GM23338 (cell line): ENCODE measurements at places on chromosomes 5 and 9.

DNA sequence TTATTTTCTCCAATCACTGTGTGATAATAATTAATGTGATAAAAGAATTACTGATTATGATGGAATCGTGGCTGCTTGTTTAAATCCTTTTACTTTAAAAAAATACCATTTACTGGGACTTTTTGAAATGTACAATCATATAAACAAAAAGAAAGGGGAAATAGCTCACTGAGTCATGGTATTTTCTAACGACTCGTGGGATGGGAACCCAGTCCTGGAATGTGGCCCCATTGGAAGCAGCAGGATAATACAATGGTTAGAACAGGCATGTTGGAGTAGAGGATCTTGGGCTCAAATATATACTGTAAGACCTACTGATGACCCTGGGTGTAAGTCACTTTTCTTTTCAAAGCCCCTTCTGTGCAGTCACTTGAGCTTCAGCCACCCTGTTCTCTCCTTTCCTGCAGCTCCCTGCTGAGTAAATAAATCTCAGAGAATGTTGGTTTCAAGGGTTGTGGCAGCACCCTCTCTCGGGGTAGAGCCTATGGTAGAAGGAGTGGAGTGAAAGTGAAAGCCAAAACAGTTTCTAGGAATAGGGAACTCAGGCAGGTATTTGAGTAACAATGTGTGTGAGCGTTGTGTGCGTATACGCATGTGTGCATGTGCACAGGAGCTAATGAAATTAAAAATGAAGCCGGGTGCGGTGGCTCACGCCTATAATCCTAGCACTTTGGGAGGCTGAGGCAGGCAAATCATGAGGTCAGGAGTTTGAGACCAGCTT lies 40.8 kb upstream of the LARP1 start:
- peak; percentile 28 for DNase-seq
- no peaks in the 10 kb centered on the region for H3K27me3 ChIP-seq
- H3K36me3 ChIP-seq = 0 out of 2 replicates have a peak, but pooled peaks cover 3% of the 10 kb centered on the region
- peaks cover 47% of the 10 kb centered on the region for H3K4me1 ChIP-seq
- peak overlapping the region; percentile 53 for H3K4me3 ChIP-seq

- no peaks in the 10 kb centered on the region for H3K36me3 ChIP-seq
- H3K27me3 ChIP-seq = no peaks in the 10 kb centered on the region
- H3K27ac ChIP-seq = no peak overlapping the region
Measured at GRCh38 chr5:65855766-65856315, 70.5 kb upstream of the ERBIN start.

GRCh38 chr5:17438027-17438426 lies 60.0 kb upstream of the TAF11L2 start:
- no peaks in the 10 kb centered on the region for H3K27me3 ChIP-seq
- peak; percentile 31 for DNase-seq
- H3K36me3 ChIP-seq = no peaks in the 10 kb centered on the region
- H3K4me3 ChIP-seq = no peak overlapping the region
- peaks cover 12% of the 10 kb centered on the region; the same call in 1 of the 2 replicates for H3K4me1 ChIP-seq

- H3K27ac ChIP-seq = no peak overlapping the region
- DNase-seq = no peak
- no peak overlapping the region for H3K4me3 ChIP-seq
- peaks cover 80% of the 10 kb centered on the region for H3K4me1 ChIP-seq
- H3K36me3 ChIP-seq = no peaks in the 10 kb centered on the region
Measured at GRCh38 chr9:106880863-106881262, 17.9 kb downstream of the ZNF462 start.

- H3K27me3 ChIP-seq = no peaks in the 10 kb centered on the region
- peak overlapping the region; percentile 26 for H3K27ac ChIP-seq
- no peaks in the 10 kb centered on the region; the same call in 1 of the 2 replicates for H3K36me3 ChIP-seq
- DNase-seq = peak; percentile 36
Measured at GRCh38 chr9:76883341-76883855, 22.5 kb downstream of the PRUNE2 start.

- no peaks in the 10 kb centered on the region for H3K4me1 ChIP-seq
- H3K36me3 ChIP-seq = no peaks in the 10 kb centered on the region
- no peaks in the 10 kb centered on the region for H3K27me3 ChIP-seq
- no peak overlapping the region for H3K27ac ChIP-seq
- H3K4me3 ChIP-seq = no peak overlapping the region
- no peak for DNase-seq
Measured at GRCh38 chr5:81533629-81534405, 139.9 kb upstream of the ACOT12 start.

GRCh38 chr5:138738399-138738798 lies 14.8 kb upstream of the CTNNA1 start:
- no peaks in the 10 kb centered on the region for H3K36me3 ChIP-seq
- DNase-seq = no peak
- H3K4me3 ChIP-seq = no peak overlapping the region
- no peaks in the 10 kb centered on the region for H3K27me3 ChIP-seq
- H3K27ac ChIP-seq = no peak overlapping the region

- H3K4me3 ChIP-seq = no peak overlapping the region
- 0 out of 2 replicates have a peak overlapping the region, but pooled peaks have one; percentile 75 for H3K27ac ChIP-seq
- H3K27me3 ChIP-seq = peaks cover 18% of the 10 kb centered on the region; the same call in 1 of the 2 replicates
- peaks cover 22% of the 10 kb centered on the region for H3K4me1 ChIP-seq
- peaks cover 14% of the 10 kb centered on the region for H3K36me3 ChIP-seq
- peak; percentile 83 for DNase-seq
Measured at GRCh38 chr9:98085944-98086343, 29.4 kb downstream of the NANS start.

GRCh38 chr5:28296254-28297013 lies 1258.0 kb upstream of the CDH9 start:
- no peaks in the 10 kb centered on the region for H3K36me3 ChIP-seq
- no peak for DNase-seq
- no peaks in the 10 kb centered on the region for H3K27me3 ChIP-seq
- no peak overlapping the region for H3K27ac ChIP-seq
- H3K4me1 ChIP-seq = no peaks in the 10 kb centered on the region
- no peak overlapping the region for H3K4me3 ChIP-seq

DNA sequence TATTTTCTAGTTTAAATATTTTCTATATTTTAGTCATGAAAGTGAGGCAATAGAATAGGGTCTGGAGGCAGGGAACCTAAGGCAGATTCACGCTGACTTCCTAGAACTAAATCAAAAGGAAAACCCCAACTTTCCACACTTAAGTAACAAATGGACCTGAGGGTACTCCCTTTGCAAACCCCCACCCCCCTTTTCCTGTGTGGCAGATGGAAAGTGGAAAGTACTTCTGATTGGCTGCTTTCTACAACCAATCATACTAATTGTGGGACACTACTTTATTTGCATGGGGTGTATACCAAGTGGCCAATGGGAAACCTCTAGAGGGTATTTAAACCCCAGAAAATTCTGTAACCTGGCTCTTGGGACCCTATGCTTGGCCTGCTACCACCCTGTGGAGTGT lies 4.8 kb upstream of the CENPH start:
- no peak overlapping the region for H3K27ac ChIP-seq
- H3K27me3 ChIP-seq = no peaks in the 10 kb centered on the region
- H3K4me3 ChIP-seq = no peak overlapping the region
- H3K4me1 ChIP-seq = no peaks in the 10 kb centered on the region
- DNase-seq = peak; percentile 49
- no peaks in the 10 kb centered on the region for H3K36me3 ChIP-seq

DNA sequence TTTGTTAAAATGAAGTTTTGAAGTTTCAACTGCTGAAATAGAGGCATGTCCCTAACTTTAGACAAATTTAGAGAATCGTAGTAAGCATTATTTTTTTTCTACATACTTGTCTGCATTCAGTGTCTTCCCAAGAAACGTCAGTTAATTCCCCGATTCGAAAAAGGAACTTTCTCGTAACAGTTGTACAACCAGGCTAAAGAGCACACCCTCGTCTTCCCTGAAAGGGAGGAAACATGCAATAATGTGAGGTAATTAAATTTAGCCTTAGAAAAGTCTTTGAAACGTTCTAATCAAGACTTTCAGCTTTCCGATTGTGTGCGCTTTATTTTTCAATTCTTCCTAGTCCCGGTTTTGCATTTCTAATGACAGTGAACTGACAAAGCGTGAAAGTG lies 374 bp upstream of the SLC1A3 start:
- H3K4me1 ChIP-seq = peaks cover 36% of the 10 kb centered on the region
- H3K4me3 ChIP-seq = peak overlapping the region; percentile 86
- H3K36me3 ChIP-seq = peaks cover 9% of the 10 kb centered on the region; the same call in 1 of the 2 replicates
- no peak overlapping the region for H3K27ac ChIP-seq
- no peaks in the 10 kb centered on the region for H3K27me3 ChIP-seq

- H3K27ac ChIP-seq = no peak overlapping the region
- no peak overlapping the region for H3K4me3 ChIP-seq
- peaks cover 15% of the 10 kb centered on the region for H3K4me1 ChIP-seq
- H3K27me3 ChIP-seq = no peaks in the 10 kb centered on the region
- no peak for DNase-seq
Measured at GRCh38 chr5:148776780-148777179, 49.6 kb upstream of the ADRB2 start.

DNA sequence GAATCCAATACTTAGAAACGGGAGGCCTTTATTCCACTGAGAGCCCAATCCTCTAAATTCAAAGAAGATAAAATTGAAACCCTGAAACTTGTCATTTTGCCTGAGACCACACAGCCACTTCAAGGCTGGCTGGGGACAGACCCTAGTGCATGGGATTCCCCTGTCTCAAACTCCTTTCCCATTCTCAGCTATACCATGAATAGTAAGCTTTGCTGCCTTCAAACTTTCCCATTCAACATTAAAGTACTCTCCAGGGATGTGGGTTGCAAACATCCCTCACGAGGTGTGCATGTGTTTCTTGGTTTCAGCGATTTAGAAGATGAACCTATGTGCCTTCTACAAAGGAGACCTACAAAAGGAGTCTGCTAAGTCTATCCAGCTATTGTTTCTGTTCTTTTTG lies 64.6 kb downstream of the GABRB2 start:
- H3K27me3 ChIP-seq = no peaks in the 10 kb centered on the region
- no peaks in the 10 kb centered on the region for H3K4me1 ChIP-seq
- no peak overlapping the region for H3K27ac ChIP-seq
- no peak for DNase-seq
- H3K4me3 ChIP-seq = no peak overlapping the region

DNA sequence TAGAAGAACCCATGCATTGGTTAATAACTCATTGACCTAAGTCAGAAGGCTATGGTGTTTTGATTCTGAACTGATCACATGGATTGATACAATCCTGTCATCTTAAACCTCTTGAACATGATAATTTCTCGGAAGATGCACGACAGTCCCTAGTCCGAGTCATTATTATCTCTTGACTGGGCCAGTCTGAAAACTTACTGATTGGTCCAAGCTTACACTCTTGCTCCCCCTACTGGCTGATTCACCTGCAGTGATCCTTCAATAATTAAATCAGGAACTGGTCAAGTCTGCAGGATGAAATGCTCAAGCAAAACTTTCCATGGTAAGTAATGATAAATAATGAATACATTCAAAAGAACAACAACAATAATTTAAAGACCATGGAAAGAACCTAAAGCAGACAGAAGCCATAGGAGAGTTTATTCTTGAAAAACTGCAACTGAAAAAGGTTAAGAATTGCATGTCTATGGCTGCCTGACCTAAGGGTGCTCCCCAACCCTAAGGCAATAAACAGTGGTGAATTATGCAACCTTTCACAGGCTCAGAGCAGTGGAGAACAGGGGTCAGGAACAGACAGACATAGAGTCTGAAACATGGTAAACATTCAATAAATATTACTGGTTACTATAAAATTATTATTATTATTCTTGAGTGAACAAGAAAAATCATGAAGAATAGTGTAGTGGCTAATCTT lies 79.3 kb downstream of the BRINP1 start:
- H3K4me3 ChIP-seq = no peak overlapping the region
- no peak overlapping the region for H3K27ac ChIP-seq
- no peaks in the 10 kb centered on the region for H3K36me3 ChIP-seq

DNA sequence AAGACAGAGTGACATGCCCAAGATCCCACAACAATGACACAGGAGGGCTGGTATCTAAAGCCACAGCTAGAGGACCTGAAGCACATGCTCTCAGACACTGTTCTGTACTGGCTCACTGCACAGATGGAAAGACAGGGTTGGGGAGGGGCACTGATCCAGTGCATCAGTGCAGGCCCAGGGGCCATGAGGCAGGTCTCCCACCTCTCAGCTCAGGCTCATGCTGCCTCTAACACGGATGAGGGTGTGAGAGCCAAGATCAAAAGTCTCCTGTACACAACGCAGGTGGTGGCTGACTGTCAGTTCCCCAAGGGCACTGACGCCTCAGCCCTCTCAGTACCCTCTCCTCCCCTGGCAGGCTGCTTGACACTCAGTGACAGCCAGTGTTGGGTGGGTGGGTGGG lies 10.9 kb downstream of the RAPGEF1 start:
- DNase-seq = no peak
- H3K4me3 ChIP-seq = no peak overlapping the region
- H3K27ac ChIP-seq = no peak overlapping the region
- peaks cover 43% of the 10 kb centered on the region for H3K4me1 ChIP-seq

DNA sequence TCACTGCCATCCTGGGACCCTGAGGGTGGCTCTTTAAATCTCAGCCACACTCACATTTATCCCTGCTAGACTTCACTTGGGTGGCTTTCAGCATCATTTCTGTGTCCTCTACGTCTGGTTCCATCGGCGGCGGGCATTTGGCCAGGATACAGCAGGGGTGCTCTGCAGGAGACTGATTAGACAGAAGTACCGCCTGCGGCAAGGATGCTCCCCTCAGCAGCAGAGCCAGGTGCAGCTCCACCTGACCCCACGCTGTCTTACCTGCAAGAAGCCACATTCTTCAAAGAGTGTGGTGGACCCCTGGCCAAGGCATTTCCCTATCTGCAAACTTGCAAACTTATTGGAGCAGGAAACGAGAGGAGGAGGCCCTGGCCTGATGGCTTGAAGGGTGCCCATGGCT lies 309.8 kb upstream of the IRX4 start:
- H3K4me1 ChIP-seq = no peaks in the 10 kb centered on the region
- H3K27ac ChIP-seq = no peak overlapping the region
- no peak for DNase-seq
- no peaks in the 10 kb centered on the region for H3K27me3 ChIP-seq
- no peak overlapping the region for H3K4me3 ChIP-seq

DNA sequence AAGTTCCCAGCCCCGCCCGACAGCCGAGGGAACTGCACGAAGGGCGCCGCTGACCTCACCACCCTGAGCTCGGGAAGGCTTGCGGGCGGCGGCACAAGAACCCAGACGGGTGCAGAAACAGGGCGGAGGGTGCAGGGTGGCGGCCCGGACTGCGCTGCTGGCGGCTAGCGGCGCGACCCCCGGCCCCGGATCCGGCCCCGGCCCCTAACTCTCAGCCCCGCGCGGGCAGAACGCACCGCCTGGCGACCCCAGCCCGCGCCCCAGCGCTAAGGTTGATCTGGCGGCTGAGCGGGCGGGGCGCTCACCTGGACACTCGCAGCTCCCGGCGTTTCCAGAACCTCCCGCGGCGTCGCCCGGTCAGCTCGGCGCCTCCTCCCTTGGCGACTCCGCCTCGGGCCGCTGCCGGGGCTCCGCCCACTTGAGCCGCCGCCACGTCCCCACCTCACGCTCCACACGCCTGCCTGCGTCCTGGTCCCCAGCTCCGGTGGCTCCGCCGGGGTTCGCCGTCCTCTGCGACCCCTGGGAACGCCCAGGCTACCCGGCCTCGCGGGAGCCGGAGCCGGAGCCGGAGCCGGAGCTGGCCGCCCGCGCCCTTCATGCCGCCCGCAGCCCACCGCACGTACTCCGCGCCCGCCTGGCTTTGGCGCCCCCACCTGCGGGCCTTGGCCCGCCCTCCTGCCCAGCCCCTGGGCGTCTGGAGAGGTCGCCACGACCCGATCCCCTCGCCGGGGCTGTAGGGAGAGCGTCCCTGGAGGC lies at the start of gene P4HA2:
TSS of gene P4HA2 (minus strand) at position 369 of the 756 bp plus-strand sequence. CDS start 9,227 bp downstream, outside the sequence.
- H3K4me3 ChIP-seq = peak within 1 kb of the TSS; percentile 80
- no peaks in the 10 kb centered on the region for H3K36me3 ChIP-seq
- H3K27ac ChIP-seq = no peak within 1 kb of the TSS
- H3K27me3 ChIP-seq = peaks cover 25% of the 10 kb centered on the region
